ENCODE measurements at places on chromosomes 3 and 15.

GRCh38 chr3:73136941-73137340 lies 75.5 kb downstream of the EBLN2 start:
- no peak for DNase-seq

- DNase-seq: no peak
Measured at GRCh38 chr3:125003369-125003853, 52.4 kb downstream of the HEG1 start.

DNA sequence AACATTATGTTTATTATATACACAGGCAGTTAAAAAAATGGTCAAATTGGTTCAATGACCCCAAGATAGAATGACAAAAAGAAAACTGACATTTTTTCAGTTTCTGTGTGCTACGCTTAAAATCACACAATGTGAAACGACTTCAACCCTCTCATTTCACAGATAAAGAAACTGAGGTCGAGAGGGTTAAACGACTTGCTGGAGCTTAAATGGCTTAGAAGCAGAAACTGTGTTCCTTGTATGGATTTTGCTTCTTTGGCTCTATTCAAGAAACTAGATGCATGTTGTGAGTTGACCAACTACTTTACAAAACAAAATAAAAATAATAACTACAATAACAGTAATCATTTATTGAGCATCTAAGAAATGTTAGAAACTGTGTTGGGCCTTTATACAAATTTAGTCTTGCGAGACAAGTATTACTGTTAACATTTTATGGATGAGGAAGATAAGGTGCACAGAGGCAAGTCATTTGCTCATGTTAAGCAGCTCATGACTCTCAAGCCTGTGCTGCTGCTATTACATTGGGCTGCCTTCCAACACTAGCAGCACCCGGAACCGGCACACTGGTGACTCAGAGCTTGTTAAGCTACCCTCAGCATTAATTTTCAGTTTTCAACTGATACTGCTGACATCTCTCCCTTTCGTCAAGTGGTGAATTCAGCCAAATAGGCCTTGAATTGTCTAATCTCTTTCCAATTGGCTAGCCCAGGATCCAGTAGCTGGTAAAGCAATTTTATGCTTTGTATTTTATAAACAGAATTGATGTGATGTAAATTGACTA lies 487.6 kb downstream of the NAALADL2 start:
- no peak for DNase-seq

GRCh38 chr3:52851348-52851747 lies 16.5 kb upstream of the MUSTN1 start:
- no peak for DNase-seq

- DNase-seq: no peak
Measured at GRCh38 chr3:15280853-15281532, 51.4 kb downstream of the SH3BP5 start.

GRCh38 chr3:20668411-20668810 lies 482.4 kb upstream of the SGO1 start:
- DNase-seq: no peak

DNA sequence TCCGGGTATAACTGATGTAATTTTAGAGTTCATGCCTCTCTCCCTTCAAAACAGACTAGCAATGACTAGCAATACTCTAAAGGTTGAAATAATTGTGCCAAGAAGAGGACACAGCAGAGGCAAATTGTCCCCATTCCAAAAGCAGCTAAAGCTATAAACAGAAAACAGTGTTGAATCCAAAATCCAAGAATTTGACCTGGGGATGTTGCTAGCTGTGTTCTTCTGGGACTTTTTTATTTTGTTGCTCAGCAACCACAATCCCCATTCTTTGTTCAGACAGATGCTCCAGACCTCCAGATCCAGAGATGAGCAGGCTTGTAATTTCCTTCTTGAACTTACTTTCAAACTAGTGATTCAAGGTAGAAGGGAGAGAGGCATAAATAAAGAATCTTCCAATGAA lies 191.5 kb downstream of the FOXB1 start:
- no peak for DNase-seq

GRCh38 chr3:82293867-82294266 lies 532.4 kb upstream of the GBE1 start:
- DNase-seq: no peak

GRCh38 chr15:93283854-93284253 lies 194.8 kb upstream of the RGMA start:
- no peak for DNase-seq

GRCh38 chr3:44885618-44886017 lies 11.2 kb downstream of the TGM4 start:
- DNase-seq: no peak

DNA sequence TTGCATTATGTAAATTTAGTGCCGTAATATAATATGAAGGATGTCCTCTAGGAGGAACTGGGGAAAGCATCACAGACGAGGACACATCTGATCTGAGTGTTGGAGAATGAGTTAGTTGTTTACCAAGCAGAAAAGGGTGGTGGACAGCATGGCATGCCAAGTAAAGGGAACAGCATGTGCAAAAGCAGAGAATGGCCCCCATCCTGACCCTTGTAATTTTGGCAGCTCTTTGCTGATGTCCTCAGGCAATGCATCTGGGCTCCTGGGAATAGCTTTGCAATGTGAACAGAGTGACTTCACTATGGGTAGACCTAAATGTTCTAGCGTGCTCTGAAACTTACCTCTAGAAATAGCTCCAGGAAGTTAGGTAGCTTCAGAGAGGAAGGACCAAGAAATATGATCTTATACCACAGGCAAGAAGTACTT lies 263.3 kb downstream of the LPP start:
- no peak for DNase-seq

GRCh38 chr15:40281057-40281800 lies 1.6 kb downstream of the ANKRD63 start:
- DNase-seq: no peak

- no peak for DNase-seq
Measured at GRCh38 chr15:88042047-88042446, 214.5 kb downstream of the NTRK3 start.

DNA sequence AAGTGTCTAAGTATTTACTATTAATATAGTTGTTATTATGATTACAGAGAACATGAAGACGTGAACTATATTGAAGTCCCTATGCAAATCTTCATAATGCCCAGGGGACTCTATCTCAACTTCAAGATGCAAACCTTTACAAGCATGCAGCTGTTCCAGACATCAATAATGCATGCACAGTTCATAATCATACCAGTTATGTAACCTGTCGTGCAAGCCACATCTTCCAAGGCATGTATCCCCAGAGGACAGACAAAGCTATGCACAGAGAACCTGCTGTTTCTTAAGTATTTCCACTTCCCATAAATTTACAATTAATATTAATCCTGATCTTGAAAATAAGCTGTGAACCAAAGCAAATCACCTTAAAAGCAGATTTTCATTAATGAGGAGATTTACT lies 534.1 kb downstream of the TUSC7 start:
- DNase-seq: no peak

- DNase-seq: no peak
Measured at GRCh38 chr3:68817243-68817642, 115.1 kb downstream of the TAFA4 start.

- DNase-seq: no peak
Measured at GRCh38 chr3:47291158-47291753, 8.5 kb downstream of the KLHL18 start.

- no peak for DNase-seq
Measured at GRCh38 chr15:34216527-34217270, 6.8 kb upstream of the KATNBL1 start.

DNA sequence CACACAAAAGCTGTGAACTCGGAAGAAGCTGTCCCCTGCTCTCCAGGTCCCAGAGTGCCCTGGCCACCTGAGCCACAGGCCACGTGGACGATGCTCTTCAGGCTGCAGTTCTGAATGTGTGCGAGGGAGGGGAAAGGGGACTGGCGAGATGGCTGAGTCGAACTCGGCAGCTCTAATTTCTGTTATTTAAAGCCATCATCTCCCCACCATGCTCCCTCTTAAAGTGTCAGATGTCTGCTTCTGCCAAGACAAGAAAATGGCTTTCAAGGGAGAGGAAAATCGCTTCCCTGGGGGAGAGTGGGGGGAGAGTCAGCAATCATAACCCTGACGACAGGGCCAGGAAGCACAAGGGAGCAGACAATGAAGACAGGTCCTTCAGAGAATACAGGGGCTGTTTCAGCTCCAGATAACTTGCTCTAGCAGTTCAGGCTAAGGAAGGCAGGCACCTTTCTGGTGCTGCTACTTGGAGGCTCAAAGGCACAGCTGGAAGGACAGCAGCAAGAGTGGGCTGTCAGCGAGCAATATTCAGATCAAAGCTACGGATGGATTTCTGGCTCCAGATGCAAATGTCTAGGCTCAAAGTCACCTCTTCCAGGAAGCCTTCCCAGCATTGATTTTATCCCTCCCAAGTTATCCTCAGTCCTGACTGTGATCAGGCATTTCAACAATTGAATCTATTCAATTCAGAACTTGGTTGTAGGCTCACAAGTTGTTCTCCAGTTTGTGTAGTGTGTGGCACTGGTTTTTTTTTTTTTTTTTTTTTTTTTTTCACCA lies 15.5 kb upstream of the CCDC33 start:
- no peak for DNase-seq

GRCh38 chr3:37912052-37912733 lies 50.5 kb downstream of the CTDSPL start:
- no peak for DNase-seq

GRCh38 chr3:108863799-108864135 lies 41.2 kb downstream of the TRAT1 start:
- DNase-seq: no peak

DNA sequence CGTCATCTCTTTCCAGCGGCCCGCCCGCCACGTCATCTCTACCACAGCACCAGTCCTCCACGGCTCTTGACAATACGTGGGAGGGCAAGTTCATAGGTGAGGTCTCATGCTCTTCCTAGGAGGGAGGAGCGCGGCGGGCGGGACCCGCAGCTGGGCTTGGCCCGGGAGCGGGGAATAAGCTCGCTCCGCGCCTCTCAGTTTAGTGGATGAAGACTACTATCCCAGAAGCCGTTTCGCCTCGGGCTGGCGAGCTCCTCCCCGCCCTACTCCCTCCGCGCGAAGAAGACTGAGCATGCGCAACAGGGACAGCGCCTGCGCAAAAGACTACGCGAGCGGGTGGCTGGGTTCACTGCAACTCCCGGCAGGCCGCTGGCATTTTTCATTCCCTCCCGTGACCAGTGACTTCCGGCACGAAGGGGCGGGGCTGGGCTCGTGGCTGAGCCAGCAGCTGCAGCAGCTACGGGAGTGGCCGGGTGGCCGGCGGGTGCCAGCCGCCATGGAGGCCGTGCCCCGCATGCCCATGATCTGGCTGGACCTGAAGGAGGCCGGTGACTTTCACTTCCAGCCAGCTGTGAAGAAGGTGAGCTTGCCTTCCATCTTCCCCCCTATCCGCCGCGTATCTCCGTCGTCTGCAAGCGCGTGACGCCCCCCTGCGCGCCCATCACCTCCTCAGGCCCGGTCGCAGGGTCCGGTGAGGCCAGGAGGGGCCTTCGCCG lies at the start of gene PTPN23:
PTPN23 (plus strand) TSS at position 421 of the 716 bp plus-strand sequence; CDS start at position 497, 76 bp downstream.
- DNase-seq: peak; percentile 99

DNA sequence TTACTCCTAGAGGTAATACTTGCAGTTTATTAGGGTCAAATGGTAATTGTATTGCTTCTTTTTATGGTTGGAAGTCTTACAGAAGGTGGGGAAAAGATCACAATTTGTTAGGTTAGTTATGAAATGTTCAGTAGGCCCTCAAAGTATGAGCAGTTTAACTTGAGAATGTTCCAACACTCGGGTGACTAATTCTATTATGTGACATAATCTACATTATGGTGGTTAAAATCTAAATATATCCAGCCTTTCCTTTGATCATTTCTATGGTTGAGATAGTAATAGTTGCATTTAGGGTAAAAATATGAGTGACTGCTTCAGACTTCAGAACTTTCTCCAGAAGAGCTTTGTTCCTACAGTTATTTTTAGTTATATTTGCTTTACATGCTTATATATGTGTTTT lies 19.6 kb upstream of the FBXO22 start:
- DNase-seq: no peak

- DNase-seq: no peak
Measured at GRCh38 chr3:31161889-31162288, 267.4 kb upstream of the GADL1 start.

- no peak for DNase-seq
Measured at GRCh38 chr15:87089551-87089950, 1009.9 kb downstream of the AGBL1 start.

DNA sequence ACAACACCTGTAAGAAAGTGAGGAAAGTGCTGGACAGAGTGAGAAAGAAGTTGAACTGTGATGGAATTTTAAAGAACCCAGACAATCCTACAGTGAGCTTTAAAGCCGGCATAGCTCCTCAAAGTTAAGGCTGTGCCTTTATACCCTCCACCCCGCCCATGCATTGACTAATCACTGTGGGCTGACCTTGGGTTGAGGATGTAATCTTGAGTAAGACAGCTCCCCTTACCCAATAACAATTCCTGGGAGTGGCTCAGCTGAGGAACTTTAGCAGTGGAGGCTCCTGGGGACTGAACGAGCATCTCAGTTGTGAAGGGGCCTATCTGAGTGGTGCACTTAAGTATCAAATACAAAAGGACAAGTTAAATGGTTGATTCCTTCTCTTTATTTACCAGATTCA lies 35.7 kb upstream of the ZNF770 start:
- no peak for DNase-seq

GRCh38 chr3:79018671-79019136 lies 749.1 kb downstream of the ROBO1 start:
- no peak for DNase-seq

- DNase-seq: no peak
Measured at GRCh38 chr3:187024536-187025226, 94.4 kb downstream of the ST6GAL1 start.

GRCh38 chr3:86464180-86464579 lies 526.8 kb downstream of the VGLL3 start:
- DNase-seq: no peak

DNA sequence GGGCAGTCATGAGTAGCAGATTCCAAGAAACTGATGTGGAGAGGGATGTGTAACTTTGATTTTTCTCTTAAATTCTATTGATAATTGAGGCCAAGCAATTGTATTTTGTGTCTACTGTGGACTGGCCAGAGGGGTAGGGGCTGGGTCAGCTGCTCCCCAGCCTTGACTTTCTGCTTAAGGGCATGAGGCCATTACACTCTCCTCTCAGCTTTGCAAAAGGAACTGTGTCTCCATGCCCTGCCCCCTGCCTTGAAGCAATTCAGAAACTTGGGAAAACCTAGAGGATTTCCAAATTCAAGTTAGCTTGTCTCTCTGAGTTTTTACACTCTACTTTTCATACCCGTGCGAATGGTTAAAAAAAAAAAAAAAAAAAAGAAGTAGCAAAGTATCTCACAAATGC lies 38.6 kb downstream of the ONECUT1 start:
- DNase-seq: no peak
